Frontal cortex (tissue), 4 donors: ENCODE measurements at places on chromosomes 3 and 15. TPM values are rescaled to one million over a fixed set of nuclear protein-coding genes. Genes with fewer than 3 reads are reported as not detected.

- DNase-seq: no peak
Observed at GRCh38 chr3:3074551-3075257, 35.5 kb downstream of the IL5RA start.

DNA sequence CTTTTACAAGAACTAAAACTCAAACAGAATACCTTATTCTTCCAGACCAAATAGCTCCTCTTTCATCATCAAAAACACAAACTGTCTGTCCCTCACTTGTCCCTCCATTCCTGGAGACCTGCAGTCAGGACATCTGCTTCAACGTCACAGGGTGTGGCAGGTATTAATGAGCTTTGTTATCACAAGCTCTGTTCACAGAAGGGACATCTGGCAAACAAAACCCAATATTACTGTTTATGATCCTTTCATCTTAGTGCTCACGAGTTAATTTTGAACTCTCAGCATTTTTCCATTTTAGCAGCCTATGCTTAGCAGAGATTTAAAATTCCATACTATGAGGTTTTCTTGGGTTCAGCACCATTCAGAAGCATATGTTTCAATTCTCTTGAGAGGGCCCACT lies 32.9 kb downstream of the AP3S2 start:
- DNase-seq: no peak

- no peak for DNase-seq
Observed at GRCh38 chr3:176734146-176734545, 463.1 kb downstream of the TBL1XR1 start.

Gene PLA2G4D
- under 0.01 TPM for total RNA-seq

DNA sequence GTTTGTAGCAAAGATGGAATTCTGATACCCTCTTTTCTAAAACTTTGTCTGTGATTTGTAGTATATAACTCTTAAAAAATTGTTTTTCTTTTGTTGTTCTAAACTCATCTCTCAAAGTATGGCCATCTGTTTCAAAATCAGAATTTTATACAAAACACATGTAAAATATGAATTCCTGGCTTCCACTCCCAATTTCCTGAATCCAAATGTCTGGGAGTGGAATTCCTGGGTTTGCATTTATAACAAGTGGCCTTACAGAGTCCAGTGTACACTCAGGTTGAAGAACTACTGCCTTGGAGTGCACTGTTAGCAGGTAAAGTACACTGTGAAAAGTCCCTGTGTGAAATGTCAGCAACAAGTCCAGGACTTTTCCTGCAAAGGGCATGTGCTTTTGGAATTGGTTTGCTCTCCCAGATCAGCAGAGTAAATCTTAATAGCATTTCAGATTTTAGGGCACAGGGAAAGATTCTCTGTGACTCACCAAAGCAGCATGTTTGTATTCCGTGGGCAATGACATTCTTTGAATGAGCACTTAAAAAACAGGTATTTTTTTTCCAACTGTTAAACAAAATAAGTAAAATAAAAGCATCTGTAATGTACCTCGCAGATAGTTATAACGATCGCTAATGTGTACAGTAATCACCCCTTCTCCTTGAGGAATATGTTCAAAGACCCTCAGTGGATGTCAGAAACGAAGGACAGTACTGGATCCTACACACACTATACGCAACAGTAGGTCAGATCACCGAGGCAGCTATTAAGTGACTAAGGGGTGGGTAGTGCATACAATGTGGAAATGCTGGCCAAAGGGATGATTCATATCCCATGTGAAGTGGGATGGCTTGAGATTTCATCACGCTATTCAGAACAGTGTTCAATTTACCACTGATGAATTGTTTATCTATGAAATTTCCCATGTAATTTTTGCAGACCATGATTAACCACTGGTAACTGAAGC lies 2.0 kb upstream of the CLDN16 start:
- DNase-seq: no peak

GRCh38 chr15:46089467-46089935 lies 454.7 kb downstream of the SQOR start:
- no peak for DNase-seq

Gene TMCC1
- 68.5 TPM for total RNA-seq

GRCh38 chr15:77074350-77074749 lies 3.4 kb upstream of the TSPAN3 start:
- DNase-seq: no peak

DNA sequence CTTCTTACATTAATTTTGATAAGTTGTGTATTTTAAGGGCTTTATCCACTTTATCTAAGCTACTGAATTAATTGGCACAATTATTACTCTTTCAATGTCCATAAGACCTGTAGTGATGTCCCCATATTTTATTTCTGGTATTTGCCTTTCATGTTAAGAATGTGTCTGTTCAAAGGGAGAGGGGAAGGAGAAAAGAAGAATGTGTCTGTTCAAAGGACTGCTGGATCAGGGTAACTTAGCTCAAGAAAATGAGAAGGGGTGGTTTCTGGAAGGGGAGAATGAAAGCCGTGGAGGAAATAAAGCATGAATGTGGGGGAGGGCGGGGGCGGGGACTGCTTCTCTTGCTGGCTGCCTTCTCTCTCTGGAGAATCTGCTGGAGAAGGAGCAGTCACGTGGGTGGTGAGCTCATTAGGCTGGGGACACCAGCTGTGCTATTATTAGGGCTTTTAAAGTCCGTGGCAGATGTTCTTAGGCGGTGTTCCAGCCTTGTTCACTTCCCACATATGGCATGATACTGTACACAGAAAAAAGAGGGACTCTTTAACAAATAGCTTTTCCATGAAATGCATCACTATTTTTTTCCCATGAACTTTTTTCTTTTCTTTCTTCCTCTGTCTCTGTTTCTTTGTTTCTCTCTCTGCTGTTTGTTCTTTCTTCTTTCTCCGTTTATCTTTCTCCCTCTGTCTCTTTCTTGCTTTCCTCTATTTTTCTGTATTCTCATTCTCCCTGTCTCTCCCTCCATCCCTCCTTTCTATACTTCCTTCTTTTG lies 63.7 kb upstream of the ULK4 start:
- DNase-seq: peak; percentile 63

Gene ZNF621
- total RNA-seq: 9.4 TPM

DNA sequence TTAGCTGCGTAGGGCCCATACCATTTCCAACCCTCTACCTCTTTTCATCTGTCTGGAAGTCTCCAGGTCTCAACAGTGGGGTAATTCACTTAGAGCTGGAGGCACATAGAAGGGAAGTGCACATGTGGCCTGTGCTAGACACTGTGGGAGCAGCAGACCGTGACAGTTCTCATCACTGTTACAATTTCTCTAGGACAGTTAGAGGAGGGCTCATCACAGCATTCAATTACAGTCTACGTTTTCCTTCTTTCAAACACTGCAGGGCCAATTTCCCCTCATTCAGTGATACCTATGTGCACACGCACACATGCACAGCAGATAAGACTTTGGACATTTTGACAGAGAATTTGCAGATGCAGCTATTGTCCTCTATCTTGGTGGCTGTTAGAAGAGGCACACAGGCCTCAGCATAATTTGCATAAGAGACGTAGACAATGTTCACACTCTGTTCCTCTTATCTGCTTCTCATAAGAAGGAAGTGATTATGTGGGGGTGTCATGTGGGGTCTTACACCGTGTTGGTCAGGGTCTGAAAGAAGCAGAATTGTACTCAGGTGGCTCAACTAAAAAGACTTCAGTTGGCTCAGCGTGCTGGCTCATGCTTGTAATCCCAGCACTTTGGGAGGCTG lies 12.6 kb upstream of the HRG start:
- no peak for DNase-seq

Gene GOLGA6L7
- not detected for total RNA-seq

DNA sequence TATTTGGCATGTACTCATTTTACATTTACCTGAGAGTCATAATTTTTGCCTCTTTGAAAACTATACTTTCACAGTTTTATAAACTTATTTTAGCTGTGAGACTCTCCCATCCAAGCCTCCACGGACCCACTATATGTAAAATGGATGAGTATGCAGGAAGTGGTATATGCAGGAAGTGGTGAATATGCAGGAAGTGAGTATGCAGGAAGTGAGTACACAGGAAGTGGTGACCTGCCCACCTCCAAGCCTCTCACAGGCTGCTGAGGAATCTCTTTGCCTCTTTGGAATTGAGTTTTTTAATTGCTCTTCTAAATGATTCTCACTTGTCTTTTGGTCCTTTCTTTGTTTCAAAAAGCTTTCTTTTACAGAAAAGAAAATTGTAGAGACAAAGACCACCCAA lies 85.2 kb downstream of the KBTBD8 start:
- no peak for DNase-seq

DNA sequence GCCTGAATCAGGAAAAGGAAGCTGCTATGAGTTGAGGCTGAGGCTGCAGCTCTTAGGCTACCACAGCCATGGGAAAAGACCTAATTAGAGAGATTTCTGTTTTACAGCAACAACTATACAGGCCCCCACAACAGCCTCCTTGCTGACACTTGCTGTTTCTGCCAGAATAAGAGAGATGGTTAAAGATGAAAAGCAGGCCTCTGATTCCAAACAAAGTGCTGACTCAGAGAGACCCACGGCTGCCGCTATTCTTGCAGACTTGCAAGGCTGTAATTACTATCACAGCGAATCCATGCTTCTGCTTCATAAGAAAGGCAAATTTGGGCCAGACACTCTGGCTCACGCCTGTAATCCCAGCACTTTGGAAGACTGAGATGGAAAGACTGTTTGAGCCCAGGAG lies 41.8 kb downstream of the MCF2L2 start:
- no peak for DNase-seq

Gene SGO1
- total RNA-seq: 1.6 TPM

- no peak for DNase-seq
Observed at GRCh38 chr3:43794776-43795175, 104.0 kb downstream of the ABHD5 start.

Gene THAP10
- 7.3 TPM for total RNA-seq

Gene ALS2CL
- total RNA-seq: 1.2 TPM
